NCI-H1105 treated with DMSO at 0.1 percent for 48 hours (cell line): ENCODE measurements at places on chromosomes 4 and X.

DNA sequence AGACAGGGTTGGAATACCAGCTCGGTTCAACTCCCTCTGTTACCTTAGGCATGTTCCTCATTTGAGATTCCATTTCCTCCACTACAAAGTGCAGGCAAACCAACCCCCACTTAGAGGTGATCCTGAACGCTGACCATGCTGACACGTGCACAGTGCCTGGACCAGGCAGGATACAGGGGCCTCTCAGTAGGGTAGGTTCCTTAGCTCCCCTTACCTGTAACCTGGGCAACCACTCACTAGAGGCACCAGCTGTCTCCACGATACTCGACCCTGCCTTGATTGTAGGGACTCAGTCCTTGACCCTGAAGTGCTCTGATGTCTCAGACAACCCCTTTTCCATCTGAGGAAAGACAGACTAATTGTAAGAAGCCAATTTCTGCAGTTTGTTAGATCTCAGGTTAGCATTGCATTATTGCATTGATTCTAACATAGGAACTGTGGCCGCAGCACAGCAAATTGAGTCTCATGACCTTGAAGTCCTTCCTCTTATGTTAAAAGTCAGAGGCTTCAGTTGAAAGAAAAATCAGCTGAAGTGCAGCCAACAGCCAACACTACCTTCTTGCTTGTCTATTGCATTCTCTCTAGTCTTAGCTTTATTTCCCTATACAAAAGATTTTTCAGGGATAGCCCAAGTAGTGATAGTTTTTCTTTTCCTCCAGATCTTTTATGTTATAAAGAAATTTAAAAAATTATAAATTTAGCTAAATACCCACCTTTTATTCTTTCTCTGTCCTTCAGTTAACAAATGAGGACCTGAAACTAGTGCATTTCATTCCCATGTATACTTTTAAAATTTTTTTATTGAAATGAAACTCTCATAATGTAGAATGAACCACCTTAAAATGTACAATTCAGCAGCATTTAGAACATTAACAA lies 11.2 kb upstream of the C1QTNF7 start:
- no peak for DNase-seq

DNA sequence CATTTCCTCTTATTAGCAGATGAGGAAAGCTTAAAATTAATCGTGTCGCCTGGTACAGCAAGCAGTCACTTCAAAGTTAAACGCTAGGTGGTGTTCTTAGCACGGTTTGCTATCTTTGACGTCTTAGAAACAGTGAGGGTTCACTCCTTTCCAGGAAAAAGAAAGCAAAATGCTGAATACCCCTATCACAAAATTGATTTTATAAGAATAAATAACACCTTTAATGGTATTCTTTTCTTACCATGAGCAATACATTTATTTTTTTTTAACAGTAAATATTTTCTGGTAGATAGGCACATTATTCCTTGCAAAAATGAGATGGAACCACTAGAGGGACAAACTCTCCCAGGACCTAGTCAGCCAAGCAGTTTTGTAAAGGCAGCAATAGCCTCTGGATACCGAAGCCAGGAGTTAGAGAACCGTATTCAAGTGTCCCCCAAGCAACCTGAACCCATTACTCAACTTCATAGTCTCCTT lies 153.9 kb downstream of the KDR start:
- peak; percentile 39 for DNase-seq

GRCh38 chr4:153448003-153448731 lies 18.0 kb upstream of the TMEM131L start:
- DNase-seq = peak; percentile 41

DNA sequence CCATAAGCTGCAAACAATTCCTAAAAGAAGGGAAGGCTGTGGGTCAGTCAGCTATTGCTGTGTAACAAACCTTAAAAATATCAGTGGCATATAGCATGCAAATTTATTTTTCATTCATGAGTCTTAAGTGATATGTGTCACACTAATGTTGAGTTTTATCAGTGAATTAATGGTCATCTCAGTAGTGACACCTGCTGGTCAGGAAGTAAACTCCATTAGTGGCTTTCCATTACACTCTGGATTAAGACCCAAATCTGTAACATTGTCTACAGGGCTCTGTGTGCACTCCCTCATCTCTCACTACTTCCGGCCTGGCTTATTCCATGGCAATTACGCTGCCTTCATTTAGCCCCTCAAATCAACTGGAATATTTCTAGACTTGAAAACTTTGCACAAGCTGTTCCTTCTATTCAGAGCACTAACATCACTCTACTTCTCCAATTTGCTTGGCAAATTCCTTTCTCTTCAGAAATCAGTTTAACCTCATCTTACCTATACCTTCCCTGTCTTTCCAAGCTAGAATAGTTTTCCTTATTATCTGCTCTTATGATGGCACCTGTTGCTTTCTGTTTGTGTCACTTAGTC lies 217.3 kb upstream of the TAPT1 start:
- DNase-seq = no peak

- DNase-seq = no peak
These were observed 95.8 kb upstream of the ELOVL6 start for GRCh38 chr4:110294165-110294564.

GRCh38 chr4:1502501-1502886 lies 96.3 kb upstream of the NKX1-1 start:
- no peak for DNase-seq

DNA sequence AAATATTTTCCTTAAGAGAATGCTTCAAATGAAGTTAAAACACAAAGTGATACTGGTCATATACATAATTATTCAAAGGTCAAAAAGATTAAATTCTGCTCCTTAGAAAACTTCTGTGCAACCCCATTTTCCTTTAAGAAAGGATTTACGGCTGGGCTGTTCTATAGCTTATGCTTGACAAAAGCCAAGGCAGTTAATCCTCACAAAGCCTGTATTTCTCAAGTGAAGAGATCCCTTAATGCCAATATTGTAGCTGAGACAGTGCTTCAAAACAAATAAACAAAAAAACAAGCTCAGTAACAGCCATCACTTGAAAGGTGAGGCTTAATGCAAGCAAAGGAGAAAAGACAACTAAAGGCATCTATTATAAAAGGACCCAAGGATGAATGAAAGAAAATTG lies 42.5 kb downstream of the BTC start:
- DNase-seq = no peak

- DNase-seq = peak; percentile 68
These were observed 426 bp upstream of the XIAP start for GRCh38 chrX:123859409-123859845.

DNA sequence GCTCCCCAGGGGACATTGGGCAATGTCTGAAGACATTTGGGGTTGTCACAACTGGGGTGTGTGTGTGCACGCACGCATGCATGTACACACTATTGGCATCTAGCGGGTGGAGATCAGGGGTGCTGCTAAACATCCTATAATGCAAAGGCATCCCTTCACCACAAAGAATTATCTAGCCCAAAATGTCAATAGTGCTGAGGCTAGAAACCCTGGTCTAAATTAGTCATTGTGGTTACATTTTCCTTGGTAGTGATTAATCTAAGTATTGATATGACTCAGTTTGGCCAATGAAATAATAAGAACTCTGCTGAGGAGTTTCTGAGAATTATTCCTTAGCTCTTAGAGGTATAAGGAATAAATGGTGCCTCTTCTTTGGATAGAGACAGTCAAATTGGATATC lies 200.2 kb downstream of the CLCN4 start:
- no peak for DNase-seq
